Skin of body (tissue), 3 donors: ENCODE measurements at places on chromosomes 4 and X. TPM values are rescaled to one million over a fixed set of nuclear protein-coding genes. Genes with fewer than 3 reads are reported as not detected.

- DNase-seq: no peak
Measured at GRCh38 chr4:173076903-173077634, 91.5 kb upstream of the GALNT7 start.

- no peak for DNase-seq
Measured at GRCh38 chr4:183118141-183118540, 19.1 kb downstream of the WWC2 start.

DNA sequence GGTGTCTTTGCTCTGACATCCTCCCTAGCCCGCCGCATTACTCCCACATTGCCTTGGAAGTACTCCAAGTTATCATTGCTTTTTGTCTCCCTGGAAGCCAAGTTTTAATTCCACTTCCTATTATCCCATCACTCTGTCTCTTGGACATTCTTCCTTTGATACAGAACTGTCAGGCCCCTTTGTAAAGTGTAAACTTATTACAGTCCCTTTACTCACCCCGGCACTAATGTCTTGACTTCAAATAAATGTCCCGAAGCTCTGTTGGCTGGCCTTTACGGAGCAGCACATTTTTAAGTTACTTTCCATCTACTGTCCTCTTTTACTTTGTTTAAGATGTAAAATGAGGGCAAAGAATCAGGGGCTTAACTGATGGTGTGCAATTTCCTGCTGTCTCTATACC, 223.5 kb upstream of the IGFBP7 start:
- DNase-seq: no peak

DNA sequence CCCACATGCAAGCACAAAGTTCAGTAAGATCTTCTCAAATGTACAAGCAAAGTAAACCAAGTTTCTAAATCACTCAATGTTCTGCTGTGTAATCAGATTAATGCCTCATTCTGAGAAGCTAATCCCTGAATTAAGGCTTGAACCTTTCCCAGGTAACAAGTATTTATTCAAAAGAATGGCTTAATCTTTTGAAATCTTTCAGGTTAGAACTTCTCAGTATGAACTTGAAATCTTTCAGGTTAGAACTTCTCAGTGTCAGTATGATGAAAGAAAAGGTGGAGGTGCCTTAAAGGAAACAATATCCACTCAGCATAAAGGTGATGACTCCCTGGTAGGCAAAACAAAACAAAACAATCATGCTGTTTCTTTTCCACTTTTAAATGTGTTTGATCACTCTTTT, 29.0 kb downstream of the TMPRSS11B start:
- DNase-seq: no peak

GRCh38 chr4:89129080-89129640, 17.8 kb downstream of the TIGD2 start:
- no peak for DNase-seq

GRCh38 chr4:20916106-20916505, 215.8 kb downstream of the PACRGL start:
- DNase-seq: no peak

DNA sequence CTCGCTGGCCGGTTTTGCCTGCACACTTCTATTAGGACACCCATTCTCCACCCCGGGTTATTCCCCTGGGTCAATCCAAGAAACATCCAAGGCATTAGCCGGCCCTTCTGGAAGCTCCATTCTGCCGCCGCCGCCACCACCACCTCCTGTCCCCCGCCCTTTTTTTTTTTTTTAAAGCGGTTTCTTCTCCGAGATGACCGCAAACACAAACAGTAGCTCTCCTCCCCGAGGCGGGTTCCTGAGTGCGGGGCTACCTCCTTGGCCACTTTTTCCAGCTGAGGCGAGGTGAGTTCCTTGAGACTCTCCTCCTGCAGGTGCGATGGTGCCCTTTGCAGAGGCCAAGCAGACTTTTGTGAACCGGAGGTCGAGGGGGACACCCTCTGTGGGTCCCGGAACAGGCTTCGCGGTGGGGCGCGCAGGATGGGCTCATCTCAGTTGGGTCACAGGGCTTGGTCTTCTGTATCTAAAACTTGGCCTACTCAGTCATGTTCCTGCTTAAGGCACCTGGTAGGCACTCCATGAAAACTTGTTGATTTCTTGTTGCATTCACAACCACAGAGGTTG, 930 bp downstream of the NWD2 start:
- DNase-seq: no peak

DNA sequence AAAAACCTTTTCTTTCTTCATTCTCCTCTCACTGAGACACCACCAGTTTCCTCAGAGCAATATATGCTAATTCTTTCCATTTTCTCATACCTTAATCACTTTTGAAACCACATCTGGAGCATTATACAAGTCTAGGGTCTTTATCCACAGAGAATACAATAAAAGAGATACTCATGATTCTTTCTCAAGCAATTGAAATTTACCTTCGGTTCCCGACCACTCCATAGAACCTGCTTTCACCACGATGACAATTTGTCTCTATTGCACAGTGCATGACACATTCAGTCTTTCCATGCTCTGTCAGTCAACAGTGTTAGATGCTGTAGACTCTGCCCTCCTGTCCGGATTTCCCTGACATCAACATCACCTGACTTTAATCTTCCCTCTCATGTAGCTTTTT, 409.3 kb upstream of the NWD2 start:
- no peak for DNase-seq

GRCh38 chr4:174559894-174560293, 37.6 kb upstream of the HPGD start:
- DNase-seq: no peak

- no peak for DNase-seq
Measured at GRCh38 chr4:90128961-90129495, 1.8 kb downstream of the CCSER1 start.

- peak; percentile 45 for DNase-seq
Measured at GRCh38 chr4:4333265-4333706, 43.2 kb downstream of the ZBTB49 start.

DNA sequence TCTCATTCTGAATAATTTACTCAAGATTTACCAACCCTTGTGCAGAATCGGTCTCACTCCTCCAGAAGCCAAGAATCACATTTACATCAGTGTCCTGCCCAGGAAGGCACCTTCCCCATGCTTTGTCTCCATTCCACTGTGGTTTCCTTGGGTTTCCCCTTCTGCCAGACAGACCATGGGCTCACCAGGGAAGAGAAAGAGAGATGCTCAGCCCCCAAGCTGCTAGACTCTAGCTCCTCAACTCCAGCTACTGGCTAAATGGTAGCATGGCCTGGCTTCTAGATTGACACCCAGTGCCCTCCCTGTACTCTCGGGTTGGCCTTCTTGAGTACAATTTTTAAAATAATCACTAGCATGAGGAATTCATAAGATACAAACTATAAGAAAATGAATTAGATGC, 12.9 kb downstream of the TLR10 start:
- DNase-seq: no peak

- DNase-seq: no peak
Measured at GRCh38 chrX:64792598-64793337, 183.5 kb downstream of the ZC4H2 start.

Gene KDR
- 32.4 TPM for total RNA-seq

Gene TSPAN5
- 18.3 TPM for total RNA-seq

Gene IQCM
- total RNA-seq: not detected

Gene SORBS2
- total RNA-seq: 15.0 TPM

Gene CT47C1
- not detected for total RNA-seq
